ENCODE measurements at places on chromosomes 13 and 19. TPM values are rescaled to one million over a fixed set of nuclear protein-coding genes. Genes with fewer than 3 reads are reported as not detected.

KLK8 gene
- not detected for total RNA-seq

DNA sequence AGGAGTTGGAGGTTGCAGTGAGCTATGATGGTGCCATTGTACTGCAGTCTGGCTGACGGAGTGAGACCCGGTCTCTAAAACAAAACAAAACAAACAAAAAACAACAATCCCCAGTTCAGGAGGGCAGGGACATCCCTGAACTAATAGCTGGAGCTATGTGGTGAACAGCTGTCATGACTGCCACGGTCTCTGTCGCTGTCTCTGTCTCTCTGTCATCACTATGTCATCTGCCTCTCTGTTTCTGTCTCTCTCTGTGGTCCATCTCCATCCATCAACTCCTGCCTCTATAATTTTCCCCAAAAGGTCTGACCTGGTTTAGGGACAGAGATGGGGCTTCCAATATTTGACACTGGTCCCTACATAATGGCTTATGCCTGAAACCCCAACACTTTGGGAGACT lies 7.4 kb downstream of the ITPKC start:
- no peak for DNase-seq

NLRP13 gene
- not detected for total RNA-seq

DNA sequence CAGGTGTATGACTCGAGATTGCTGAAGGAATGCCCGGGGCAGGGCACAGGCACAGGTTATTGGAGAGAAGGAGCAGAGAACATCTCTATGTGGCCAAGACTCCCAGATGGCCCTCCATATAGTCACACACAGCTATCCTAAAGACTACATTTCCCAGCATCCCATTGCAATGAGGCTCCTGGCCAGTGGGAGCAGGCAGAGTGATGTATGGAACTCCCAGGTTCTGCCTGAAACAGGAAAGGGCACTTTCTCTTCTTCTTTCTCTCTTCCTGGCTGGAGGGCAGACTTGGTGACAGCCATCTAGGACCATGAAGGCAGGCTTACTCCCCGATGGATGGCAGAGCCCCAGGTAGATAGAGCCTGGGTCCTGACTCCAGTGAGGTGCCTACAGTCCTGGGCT lies 13.5 kb downstream of the PPP1R13L start:
- DNase-seq, result no peak

PAK4 gene
- total RNA-seq, result 80.4 TPM

DNA sequence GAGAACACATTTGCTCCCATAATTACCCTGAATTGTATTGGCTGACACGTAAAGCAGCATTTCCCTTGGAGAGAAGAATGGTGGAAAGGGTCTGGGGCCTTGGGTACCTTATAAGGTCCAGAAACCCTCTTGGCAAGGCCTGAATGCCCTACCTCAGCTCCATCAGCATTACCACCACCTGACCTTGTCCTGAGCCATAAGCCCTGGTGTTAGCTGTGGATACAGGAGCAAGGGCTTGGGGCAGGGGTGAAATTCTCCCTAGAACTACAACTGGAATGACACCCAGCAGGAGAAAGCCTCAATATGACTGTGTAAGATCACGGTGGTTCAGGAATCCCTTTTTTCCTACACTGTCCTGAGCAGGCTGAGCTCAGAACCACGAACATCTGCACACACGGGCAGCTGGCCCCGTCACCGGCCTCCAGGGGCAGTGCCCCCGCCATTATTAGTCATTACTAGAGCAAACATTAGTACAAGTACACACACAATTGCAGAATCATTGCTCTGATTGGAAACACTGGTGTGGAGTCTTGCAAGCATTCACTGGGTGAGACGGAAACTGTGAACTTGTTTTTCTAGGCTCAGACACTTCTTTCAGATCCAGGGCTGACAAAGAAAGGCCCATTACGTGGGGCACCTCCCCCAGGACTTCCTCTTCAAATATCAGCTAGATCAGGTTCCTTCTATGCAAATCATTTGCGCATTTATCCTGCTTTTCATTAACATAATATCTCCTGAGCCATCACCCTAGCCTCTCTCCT lies 26.8 kb upstream of the MTIF3 start:
- DNase-seq, result peak; percentile 81

TNNT1 gene
- total RNA-seq, result not detected

FBXO27 gene
- 3.9 TPM for total RNA-seq
